ENCODE measurements at places on chromosomes 12 and 14.

- DNase-seq = no peak
Measured at GRCh38 chr14:64401949-64402348, 13.8 kb downstream of the MTHFD1 start.

DNA sequence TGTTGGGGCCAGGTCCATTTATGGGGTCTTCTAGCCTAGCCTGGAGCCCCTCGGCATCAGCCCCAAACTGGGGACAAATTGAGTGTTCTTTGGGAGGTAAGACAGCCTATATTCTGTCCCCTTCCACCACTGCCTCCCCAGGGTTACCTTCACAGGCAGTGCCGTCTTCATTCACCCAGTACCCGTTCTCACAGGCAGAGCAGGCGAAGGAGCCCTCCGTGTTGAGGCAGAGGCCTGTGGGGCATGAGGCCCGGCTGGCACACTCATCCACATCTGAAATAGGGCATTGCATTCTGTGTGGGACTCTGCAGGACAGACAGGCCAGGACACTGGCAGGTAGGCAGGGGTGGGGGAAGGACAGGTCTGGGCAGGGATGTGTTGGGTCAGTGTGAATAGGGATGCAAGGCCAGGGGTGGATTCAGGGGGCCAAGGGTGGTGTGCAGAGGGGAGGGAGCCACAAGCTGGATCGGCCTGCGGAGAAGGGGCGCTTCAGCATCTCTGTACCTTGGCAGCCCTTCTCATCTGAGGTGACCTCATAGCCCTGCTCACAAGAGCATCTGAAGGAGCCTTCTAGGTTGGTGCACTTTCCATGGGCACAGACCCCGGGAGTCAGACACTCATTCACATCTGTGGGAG, 16.1 kb downstream of the ISCA2 start:
- no peak for DNase-seq

DNA sequence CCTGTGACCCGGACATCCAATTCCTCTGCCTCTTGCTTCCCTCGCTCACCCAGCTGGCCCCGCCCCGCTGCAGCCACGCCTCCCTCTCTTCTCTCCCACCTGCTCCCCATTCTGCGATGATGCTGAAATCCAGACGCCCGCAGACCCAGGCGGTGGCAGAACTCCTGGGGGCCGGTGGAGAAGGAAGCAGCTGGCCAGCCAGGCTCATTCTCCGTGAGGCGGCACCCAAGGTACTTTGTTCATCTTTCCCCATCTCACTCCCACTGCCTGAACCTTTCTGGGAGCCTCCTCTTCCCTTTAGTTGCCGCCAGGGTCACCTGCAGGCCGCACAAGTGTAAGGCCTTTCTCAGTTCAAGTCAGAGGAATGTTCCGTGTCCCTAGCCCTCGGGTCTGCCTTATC, 35.7 kb downstream of the FOXN4 start:
- peak; percentile 85 for DNase-seq

DNA sequence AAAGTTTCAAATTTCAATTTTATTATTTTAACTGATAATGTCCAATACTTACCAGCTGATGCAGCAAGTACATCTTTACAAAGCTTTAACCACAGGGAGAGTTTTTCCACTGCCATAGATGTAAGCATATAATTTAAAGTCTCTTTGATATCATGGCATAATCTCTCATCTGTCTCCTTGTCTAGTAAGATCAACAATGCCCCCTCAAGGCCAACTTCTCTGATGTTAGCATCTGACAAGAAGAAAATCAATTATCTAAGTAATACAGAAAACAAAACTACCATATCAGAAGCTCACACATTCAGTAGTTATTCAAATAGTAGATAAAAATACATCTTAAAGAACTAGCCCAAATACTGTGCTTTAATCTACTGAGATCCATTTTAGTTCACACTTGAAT, 94.2 kb downstream of the HEATR5A start:
- DNase-seq = no peak

- no peak for DNase-seq
Measured at GRCh38 chr12:6745741-6746525, 7.0 kb downstream of the MLF2 start.

DNA sequence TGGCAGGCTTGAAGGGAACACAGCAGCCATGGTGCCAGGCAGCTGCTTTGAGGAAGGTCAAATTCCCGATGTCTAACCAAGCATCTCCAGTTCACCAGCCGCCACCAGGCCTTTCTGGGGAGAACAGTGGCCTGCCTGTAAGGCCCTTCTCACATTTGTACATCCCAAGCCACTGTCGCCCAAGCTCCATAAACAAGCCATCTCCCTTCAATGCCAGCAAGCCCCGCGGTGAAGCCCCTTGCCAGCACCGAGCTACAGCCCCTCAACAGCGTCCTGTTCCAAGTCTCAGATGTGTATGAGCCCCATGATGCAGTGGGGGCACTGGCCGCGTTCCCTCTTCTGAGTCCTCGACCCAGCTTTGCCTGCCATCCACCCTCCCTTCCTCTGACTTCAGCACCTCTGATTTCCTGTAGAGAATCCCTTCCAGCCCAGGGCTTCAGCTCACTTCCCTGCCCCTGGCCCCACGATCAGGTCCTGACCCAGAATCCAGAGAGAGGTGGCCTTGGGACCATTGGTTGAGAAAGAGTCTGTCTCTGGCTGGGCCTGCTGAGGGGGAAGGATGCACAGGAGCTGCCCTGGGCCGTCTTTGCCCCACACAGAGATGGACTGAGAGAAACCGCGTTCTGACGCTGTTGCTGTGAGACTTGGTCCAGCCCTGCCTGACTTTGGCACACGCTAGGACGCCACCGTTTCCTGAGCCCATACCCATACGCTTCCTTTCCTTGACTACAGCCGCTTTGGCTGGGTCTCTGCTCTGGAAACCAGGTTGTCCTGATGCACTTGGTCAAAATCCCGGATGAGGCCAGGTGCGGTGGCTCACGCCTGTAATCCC, 1.9 kb upstream of the MMP17 start:
- no peak for DNase-seq

DNA sequence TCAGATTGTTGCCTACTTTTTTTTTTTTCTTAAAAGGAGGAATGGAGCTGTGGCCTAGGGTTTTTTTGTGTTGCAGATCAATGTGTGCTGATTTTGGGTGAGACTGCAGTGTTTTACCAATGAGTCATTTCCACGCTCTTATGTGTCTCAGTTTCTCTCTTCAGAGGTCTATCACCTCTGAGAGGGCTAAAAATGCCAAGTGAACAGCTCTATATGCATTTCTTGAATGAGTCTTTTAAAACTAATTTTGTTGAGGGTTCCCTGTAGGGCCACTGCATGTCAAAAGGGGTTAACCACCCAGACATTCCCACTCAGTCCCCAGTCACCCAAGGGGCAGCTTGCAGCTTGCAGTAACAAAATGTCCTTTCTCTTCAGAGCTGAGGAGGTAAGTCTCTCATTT, 24.3 kb upstream of the GLIPR1L2 start:
- no peak for DNase-seq
